ENCODE measurements at places on chromosomes 13 and 19.

- DNase-seq, result no peak
These were observed 4.5 kb downstream of the MAP2K7 start for GRCh38 chr19:7908078-7908699.

GRCh38 chr19:10769533-10770491, 51.9 kb downstream of the DNM2 start:
- no peak for DNase-seq

GRCh38 chr13:111474136-111475002, 153.9 kb downstream of the TEX29 start:
- peak; percentile 62 for DNase-seq

GRCh38 chr19:56123266-56123891, 2.3 kb upstream of the ZNF787 start:
- no peak for DNase-seq

GRCh38 chr19:45166723-45167252, 6.0 kb upstream of the NKPD1 start:
- DNase-seq, result no peak
